EH (cell line): ENCODE measurements at places on chromosomes 4 and X.
A peak's percentile ranks its signal among the peaks of the same experiment; 100 is the strongest.

GRCh38 chr4:181507180-181507835 lies 735.9 kb upstream of the TENM3 start:
- DNase-seq = peak; percentile 3

GRCh38 chrX:74171465-74171864 lies 132.5 kb upstream of the ZCCHC13 start:
- DNase-seq = no peak

DNA sequence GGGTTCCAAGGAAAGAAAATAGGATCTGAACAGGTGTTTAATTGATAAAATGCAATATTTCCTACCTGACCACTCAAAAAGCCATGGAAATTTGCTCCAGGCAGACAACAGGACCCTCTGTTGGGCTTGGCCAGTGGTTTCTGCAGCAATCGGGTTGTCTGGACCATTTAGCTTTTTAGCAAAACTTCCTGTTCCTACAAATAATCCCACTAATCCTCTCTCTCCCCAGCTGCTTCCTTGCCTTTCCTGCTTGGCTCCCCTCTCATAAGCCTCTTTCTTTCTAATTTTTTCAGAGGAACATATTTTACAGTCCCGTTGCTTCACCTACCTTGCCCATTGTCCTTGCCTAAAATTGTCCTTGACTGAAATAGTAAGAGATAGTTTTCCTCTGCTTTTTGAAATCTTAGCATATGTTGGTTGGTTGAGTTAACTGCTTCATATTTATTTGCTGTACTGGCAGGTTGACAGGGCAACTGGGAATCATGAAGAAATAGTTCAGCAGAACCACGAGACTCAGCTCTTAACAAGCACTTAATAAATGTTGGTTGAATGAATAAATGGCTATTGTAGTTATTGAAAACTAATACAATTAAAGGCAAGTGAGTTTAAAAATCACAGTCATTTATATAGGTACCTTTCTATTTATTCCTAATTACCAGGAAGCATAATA lies 259.8 kb downstream of the KCNIP4 start:
- no peak for DNase-seq

- no peak for DNase-seq
Observed at GRCh38 chr4:76737771-76738085, 160.2 kb downstream of the SOWAHB start.

- peak; percentile 69 for DNase-seq
Observed at GRCh38 chr4:3436798-3437581, 4.8 kb upstream of the HGFAC start.

DNA sequence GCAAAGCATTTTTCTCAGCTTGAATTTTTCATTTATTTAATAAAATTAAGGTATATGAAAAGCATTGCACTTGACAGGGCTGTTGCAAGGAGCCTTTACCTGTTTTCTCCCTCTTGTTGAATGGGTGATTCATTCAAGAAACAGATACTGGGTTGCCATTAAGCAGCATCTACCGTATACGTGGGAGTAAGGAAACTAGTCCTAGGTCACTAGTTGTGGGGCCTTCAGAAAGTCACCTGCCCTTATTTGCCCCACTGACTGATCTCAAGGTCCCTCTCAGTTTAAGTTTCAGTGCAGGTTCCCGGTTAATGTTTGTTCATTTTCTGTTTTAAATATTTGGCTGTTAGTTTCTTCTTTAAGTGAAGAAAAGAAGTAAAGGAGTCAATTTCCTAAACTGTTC lies 34.0 kb downstream of the LHFPL1 start:
- DNase-seq = no peak

DNA sequence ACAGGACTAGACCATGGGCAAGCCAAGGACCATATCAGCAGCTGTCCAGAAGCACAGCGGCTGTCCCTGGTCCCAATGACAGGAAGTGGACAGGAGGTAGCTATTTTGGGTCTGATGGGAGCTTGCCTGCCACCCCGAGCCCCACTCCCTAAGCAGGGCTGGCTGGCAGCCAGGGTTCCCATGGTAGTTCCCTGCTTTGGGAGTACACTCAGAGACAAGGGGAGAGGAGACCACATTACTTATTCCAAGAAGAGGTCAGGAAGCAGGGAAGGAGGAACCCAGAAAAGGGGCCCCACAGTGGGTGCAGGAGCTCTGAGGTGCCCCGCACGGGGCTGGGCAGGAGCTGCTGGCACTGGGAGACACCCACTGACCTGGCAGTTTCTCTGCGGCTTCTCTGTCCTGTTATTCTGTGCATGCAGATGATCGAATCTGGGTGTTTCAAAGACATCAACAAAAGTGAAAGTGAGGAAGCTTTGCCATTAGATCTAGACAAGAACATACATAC lies 36.3 kb downstream of the HTT-AS start:
- DNase-seq = peak; percentile 10

- peak; percentile 4 for DNase-seq
Observed at GRCh38 chr4:105551965-105552746, at the start of gene ARHGEF38. TSS of gene ARHGEF38 (plus strand) at chr4:105552620. CDS start at chr4:105552766, 146 bp downstream.

DNA sequence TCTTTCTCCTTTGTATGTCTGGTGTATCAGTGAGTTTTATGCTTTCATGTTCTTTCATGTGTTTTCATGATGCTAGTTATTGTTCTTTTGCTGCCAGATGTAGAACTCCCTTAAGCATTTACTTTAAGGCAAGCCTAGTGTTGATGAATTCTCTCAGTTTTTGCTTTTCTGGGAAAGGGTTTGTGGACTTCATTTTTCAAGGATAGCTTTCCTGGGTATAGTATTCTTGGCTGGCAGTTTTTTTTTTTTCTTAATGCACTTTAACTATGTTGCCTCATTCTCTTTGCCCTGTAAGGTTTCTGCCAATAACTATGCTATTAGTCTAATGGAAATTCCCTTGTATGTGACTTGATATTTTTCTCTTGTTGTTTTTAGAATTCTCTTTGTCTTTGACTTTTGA lies 77.1 kb downstream of the GPAT3 start:
- no peak for DNase-seq

GRCh38 chrX:46258356-46258755 lies 286.9 kb downstream of the ZNF674 start:
- peak; percentile 51 for DNase-seq

GRCh38 chr4:14157262-14157661 lies 529.7 kb upstream of the BOD1L1 start:
- no peak for DNase-seq

GRCh38 chr4:140523370-140523856 lies 555 bp upstream of the ELMOD2 start:
- no peak for DNase-seq

DNA sequence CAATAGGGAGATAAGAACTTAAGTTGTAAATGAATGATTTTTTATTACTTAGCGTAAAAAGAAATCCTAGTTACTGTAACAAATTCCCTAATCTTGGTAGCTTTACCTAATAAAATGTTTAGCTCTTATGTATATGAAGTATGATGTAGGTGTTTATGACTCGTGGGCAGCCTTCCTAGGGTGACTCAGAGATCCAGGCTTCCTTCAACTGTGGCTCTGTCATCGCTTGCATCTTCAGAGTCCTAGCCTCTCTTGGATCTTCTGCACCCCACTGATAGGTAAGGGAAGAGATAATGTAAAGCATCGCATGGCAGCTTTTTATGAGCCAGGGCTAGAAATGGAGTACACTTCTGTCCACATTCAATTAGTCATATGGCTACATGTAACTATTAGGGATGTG lies 165.6 kb upstream of the GLRA2 start:
- peak; percentile 38 for DNase-seq

DNA sequence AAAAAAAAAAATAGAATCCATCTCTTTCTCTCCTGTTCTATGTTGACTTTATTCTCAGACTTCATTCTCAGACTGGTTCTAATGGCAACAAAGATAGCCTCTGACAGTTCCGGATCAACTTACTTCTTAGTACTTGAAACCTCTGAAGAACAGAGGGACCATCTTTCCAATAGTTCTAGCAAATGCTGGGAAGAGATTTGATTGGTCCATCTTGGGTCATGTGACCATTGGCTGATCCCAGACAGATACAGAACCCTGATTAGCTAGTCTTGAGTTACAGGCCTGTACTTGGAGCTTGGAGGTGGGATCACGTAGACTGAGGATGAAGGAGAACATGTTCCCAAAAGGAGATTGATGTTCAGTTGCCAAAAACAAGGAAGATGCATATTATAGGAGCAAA lies 66.9 kb upstream of the STIM2 start:
- DNase-seq = no peak

GRCh38 chrX:38651625-38652601 lies 90.6 kb downstream of the TSPAN7 start:
- no peak for DNase-seq

DNA sequence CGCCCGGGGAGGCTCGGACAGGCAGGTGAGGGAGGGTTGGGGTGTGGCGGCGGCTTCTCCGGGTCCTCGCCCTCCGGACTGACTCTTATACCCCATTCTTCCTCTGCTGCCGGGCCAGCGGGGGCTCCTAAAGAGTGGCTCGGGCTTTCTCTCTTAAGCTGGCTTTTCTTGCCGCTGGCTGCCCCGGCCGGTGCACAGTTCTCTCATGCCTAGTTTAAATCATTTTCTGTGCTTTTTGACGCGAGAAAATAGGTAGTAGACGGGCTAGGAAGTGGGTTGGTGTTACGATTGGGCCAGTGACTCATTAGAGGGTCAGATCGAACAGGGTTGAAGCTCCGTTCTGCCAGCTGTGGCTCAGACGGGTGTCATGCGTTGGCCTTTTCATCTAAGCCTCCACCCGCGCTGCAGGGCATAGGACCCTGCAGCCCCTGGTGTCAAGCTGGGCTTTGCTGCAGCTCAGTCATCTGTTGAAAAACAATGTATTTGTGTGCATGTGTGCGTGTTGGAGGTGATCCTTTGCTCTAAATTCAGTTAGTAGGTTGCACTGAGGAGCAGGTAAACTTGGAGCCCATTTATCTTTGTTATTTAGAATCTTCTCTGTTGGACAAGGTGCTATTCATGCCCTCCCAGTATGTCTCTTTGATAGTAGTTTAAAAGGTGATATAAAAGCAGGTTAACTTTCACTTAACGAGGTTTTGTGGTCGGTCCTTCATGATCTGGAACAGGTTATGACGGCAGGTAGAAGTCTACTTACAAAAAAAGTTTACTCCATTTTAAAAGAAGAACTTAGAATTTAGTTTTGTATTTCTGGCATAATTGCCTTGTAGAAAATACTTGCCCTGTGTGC lies 802 bp downstream of the BMP2K start:
- peak; percentile 69 for DNase-seq

DNA sequence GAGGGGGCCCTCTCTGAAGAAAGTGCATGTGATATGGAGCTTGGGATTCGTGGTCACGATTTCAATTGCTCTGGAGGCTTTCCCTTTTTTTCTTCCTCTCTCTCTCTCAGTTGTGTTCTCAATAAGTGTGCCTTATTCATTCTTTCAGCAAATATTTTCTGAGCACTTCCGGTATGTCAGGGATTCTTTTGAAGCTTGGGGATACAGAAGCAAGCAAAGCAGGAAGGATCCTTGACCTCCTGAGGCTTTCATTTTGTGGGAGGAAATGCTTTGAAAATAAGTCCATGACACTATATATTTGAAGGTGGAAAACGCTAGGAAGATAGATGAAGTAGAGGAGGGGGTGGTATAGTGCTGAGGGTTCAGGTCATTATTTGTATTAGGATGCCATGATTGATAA lies 12.6 kb upstream of the GABRE start:
- no peak for DNase-seq

- DNase-seq = no peak
Observed at GRCh38 chrX:134074151-134074550, 88.8 kb upstream of the GPC3 start.

DNA sequence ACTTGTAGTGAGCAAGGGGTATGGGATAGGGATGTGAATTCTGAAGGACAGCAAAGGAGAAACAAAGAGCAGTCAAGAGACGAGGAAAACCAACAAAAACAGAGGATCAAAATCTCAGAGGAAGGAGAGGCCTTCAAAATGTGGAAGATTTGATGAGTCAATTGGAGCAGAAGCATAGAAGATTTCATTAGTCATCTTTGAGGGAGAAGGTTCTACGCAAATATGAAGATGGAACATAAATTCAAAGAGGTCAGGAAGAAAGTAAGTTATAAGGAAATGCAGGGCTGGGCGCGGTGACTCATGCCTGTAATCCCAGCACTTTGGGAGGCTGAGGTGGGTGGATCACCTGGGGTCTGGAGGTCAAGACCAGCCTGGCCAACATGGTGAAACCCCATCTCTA lies 35.4 kb downstream of the MID2 start:
- DNase-seq = no peak

- DNase-seq = no peak
Observed at GRCh38 chr4:165783626-165784025, 89.4 kb upstream of the TLL1 start.

DNA sequence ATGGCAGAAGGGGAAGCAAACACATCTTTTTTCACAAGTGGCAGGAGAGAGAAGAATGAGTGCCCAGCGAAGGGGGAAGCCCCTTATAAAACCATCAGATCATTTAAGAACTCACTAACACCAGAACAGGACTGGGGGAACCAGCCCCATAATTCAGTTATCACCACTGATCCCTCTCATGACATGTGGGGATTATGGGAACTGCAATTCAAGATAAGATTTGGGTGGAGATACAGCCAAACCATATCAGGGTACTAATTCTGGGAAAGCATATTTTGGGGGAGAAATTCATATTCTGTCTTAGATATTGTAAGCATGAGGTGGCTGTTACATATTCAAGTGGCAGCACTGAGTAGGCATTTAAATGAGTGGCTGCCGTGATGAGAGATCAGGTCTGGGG lies 87.8 kb downstream of the RAPGEF2 start:
- no peak for DNase-seq

- no peak for DNase-seq
Observed at GRCh38 chr4:67861513-67861912, 22.3 kb downstream of the TMPRSS11D start.

DNA sequence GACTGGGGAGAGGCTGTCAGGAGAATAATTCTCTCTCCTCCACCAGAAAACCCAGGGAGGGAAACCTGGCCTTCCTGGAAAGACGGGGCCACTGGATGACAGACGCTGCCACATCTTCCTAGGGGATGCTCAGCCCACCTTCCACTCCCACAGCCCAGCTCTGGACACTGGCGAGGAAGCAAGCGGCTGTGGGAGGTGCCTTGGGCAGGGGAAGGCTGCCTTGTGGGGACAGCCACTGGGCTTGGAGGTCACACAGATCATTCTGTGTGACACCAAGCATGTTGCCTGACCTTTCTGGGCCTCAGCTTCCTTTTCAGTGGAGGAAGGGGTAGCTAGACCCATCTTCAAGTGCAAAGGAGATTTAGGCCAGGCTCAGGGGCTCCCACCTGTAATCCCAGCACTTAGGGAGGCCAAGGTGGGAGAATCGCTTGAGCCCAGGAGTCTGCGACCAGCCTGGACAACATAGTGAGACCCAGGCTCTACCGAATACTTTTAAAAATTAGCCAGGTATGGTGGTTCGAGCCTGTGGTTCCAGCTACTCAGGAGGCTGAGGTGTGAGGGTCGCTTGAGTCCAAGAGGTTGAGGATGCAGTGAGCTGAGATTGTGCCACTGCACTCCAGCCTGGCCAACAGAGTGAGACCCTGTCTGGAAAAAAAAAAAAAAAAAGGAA lies 9.8 kb upstream of the MSX1 start:
- DNase-seq = no peak
